ENCODE measurements at places on chromosomes 4 and X.

GRCh38 chr4:148344941-148345340, 97.3 kb downstream of the NR3C2 start:
- DNase-seq: no peak

GRCh38 chr4:123364906-123365305, 31.7 kb upstream of the SPRY1 start:
- DNase-seq: no peak

GRCh38 chrX:13793897-13794296, 23.0 kb downstream of the GPM6B start:
- no peak for DNase-seq

- DNase-seq: peak; percentile 49
Measured at GRCh38 chr4:168679819-168680218, 183.0 kb downstream of the PALLD start.

- no peak for DNase-seq
Measured at GRCh38 chr4:119783189-119783983, 154.8 kb upstream of the PDE5A start.

DNA sequence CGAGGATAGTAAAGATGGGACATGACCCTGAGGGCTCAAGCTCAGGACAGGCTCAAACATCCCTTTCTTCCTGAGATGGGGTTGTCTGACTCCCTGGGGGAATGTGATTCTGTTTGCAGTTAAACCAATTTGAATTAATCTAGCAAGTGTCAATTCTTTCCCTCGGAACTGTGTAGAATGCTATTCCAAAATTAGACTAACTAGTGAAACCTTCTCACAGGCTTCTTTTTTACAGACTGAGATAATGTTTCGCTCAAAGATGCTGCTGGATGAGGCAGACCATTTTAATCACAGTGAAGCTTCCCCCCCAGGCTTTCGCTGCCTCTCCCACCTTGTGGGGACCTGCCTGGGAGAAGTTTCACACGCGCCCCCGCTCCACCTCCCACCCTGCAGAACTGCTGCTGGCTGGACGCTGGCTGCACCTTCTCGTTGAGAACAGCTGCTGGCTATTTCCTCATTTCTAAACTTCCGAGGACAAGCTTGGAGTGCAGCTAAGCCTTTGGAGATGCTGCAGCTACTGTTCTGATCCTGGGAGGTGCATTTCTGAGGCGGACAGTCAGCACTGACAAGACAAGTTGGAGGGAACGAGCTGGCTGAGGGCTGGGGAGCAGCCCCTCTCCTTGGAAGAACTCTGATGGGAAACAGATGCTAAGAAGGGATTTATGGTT, 297.8 kb downstream of the RAPGEF2 start:
- peak; percentile 90 for DNase-seq

- DNase-seq: peak; percentile 21
Measured at GRCh38 chrX:1316527-1316926, 20.1 kb upstream of the IL3RA start.

DNA sequence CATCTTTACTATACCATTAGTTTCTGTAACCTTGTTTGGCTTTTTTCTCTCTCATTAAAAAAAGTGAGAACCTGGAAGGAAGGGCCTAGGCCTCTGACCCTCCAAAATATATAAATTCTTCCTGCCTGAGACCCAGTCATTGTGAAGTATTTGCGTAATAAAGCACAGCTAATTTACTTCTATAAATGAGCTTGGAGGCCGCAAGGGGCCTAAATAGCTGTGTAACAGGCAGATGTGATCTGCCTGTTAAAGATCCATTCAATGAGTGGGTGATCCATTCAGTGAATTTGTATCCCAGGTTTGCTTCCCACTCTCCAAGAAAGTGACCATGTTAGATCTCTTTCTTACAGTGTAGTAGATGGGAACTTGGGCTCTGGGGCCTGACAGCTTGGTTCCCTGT, 595 bp upstream of the PYURF start:
- peak; percentile 8 for DNase-seq

DNA sequence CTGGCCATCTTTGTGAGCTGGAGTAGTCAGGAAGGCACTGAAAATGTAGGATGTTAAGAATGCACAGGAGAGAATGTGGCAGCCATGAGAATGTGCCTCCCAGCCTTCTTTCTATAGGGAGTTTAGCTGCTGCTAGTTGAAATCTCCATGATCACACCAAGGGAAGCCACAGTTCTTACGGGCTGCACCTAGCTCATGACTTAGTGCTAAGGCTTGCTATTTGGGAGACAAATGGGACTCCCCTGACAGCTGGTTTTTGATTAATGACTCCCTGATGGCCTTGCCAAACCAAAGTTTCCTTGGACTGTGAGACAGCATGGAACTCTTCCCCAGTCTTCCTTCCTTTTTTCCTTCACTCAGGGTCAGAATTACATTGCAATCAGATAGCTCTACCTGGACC, 9.2 kb downstream of the CTSO start:
- peak; percentile 34 for DNase-seq

DNA sequence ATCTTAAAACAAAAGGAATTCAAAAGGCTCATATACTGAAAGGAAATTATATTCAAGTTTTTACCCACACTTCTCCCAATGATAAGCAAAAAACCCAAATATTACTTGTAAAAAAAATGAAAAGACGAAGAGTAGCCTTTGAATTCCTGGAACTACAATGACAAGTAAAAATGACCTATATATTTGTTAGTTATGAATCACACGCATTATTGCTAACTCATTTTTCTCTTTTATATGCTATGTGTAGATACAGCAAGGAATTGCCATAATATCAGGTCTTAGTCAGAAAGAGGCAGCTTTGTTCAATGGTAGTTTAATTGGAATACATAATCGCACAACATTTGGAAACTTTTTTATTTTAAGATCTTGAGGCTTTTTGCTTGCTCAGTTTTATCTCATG, 22.7 kb upstream of the ASB5 start:
- DNase-seq: no peak

DNA sequence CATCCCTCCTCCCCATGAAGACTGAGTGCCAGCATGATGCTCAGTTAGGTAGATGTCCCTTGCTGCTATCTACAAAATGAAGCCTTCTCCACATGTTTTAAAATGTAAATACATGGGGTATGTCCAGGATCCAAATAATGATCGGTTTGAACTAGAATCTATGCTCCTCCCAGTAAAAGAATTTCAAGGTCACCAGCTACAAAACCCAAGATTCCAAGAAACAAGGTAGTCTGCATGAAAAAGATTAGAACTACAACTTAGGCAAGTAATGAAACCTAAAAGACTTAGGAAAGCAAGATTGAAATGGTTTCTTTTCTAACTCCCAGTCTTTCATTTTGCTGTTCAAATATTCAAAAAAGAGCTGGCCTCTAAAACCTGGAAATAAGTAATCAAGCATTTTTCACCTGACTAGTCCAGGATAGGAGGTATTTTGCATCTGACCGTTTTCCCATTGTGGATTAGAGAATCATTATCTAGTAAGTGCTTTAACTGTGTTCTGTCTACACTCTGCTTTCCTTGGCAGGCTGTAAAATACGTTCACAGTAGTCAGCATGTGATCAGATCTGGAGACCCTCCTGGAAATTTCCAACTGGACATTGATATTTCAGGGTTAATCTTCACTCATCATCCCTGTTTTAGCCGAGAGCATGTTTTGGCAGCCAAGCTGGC, 57.4 kb downstream of the CC2D2A start:
- no peak for DNase-seq

DNA sequence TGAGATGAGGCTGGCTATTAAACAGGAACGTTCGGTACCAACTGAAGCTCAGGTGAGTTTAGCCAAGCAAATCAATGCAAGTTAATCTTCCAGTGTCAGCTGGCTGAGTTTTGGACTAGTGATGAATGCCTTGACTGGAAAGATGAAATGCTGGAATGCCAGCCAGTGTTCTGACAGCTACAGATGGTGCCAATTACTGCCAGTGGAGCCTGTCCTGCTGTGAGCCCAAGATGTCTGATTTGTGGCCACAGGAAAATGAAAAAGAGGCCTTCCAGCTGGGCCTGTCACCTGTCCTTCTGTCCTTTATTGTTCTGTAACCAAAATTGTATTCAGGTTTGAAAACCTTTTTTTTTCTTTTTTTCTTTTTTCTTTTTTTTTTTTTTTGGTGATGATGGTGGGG, 223.1 kb downstream of the AFF2 start:
- no peak for DNase-seq

DNA sequence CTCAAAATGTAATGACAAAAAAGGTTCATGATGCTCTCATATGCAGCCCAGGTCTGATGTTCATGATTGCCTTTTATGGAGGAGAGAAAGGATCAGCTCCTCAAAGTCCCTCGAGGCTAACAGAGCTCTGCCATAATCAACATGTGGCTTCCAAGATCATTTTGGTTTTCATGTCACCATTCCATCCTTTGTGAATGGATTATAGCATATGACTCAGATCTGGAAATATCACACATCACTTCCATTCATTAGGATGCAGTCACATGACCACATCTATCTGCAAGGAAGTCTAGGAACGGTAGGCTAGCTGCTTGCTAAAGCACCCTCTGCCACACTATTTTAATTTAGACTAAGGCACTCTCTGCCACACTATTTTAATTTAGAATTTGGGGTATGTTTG, 77.6 kb downstream of the COX18 start:
- no peak for DNase-seq

DNA sequence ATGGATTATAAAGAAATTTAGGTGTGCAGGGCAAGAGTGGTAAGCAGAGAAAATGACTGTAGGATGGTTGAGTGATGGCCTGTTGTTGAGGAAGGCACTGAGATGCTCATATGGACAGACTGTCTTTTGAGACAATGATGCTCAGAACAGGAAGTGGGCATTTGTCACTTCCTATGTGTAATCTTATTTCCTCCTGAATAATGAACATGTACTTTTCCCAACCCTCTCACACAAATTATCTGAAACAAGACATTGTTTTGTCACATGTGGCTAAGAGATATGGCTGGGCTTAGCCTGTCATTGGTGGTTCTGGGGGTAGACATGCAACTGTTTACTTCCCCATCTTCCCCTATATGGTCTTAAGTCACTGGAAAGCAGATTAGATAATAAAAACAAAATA, 240.5 kb downstream of the CFAP47 start:
- no peak for DNase-seq

- DNase-seq: peak; percentile 24
Measured at GRCh38 chr4:183229397-183229796, 90.7 kb downstream of the CLDN22 start.

- peak; percentile 87 for DNase-seq
Measured at GRCh38 chr4:128558896-128559679, 250.4 kb upstream of the JADE1 start.

GRCh38 chr4:113407409-113407808, 354.1 kb downstream of the CAMK2D start:
- DNase-seq: no peak

- no peak for DNase-seq
Measured at GRCh38 chrX:11427453-11428071, 134.3 kb downstream of the AMELX start.

GRCh38 chrX:56787734-56788152, 58.7 kb downstream of the NBDY start:
- DNase-seq: no peak

DNA sequence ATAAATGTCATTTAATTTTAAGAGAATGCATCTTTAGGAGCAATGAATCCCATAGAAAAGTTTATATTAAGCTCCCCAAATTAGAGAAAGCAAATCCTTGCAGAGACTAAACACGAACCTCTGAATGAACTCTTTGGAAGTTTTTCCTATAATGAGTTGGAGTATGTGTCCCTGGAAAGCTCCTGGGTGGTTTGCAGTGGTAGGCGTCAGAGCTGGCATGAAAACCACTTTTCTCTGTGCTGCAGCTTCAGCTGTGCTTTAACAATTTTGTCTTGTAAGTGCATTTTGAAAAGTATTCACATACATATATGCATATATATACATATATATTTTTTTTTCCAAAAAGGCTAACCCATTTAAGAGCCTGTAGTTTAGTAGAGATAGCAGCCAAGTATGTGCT, 148.7 kb upstream of the TBC1D9 start:
- DNase-seq: no peak

DNA sequence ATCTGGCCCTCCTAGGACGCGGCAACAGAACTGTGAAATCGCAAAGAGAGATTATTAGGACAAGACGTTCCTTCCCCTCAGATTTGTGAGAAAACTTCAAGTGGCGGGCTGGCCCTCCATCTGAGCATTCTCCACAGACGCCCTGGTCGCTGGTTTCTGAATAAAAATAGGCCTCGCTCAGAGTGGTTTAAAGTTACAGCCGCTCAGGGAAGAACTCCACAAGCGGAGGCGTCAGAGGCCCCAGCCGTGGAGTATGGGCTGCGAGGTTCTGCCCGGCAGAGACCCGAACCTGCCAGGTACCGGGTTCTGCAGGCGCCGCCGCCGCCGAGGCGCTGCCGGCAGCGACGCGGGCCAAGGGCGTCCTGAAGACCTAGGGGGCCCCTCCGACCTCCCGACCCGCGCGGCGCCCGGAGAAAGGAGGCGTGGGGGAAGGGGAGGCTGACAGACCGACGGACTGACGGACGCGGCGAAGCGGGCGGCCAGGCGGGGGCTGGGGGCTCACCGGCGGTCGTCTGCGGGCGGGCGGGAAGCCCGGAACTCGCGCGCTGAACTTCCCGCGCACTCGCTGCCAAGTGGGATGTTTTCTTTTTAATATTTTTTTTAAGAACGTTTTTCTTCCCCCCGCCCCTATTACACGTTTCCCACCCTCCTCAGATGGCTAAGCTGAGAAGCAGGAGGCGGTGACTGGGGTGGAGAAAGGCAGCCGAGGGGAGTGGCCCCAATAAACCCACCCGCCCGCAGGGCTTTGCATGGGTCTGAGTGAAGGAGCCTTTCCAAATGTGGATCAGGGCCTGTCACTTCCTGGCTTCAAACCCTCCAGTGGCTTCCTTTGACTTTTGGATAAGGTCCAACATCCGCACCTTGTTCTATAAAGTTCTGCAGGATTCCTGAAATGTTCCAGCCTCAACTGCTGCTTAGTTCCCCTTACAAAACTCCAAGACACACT, at the start of gene PABPC4L:
Gene PABPC4L, minus strand, starts transcription at position 574 of the 946 bp plus-strand sequence. CDS start 770 bp downstream, outside the sequence.
- peak; percentile 69 for DNase-seq

DNA sequence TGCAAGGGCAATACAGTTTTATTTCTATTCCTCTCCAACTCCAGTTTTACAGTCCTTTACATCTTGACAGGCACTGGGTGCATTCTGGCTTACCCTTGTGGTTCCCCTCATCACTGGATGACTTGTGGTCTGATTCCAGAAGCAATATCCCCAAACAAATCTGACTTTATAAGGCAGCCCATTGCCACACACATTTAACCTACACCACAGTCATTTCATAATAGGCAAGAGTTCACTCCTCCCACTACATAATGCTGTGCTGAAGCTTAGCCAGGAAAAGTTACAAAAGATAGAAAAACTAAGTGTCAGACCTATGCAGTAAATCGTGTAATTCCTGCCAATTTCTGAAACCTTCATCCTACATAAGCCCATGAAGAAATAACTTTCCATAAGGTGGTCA, 82.9 kb upstream of the MID1IP1 start:
- no peak for DNase-seq

GRCh38 chr4:83558680-83559079, 22.8 kb downstream of the GPAT3 start:
- peak; percentile 31 for DNase-seq

DNA sequence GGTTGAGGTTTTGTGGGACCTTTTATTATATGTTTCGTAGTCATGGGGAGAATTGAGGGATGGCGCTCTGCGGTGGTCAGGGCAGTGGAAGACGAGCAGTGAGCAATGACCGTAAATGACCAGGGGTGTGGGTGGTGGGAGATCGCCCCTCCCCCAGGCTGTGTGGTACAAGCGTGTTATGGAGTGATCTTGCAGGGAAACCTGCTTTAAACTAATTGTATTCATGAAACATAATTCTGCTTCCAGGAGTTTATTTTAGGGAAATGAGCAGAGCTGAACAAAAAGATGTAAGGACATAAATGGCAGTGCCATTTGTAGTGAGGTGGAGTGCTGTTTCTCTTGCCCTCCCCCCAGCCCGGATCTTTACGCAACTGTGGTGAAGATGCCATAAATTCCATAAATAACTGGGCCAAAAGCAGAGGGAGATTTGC, 20.2 kb downstream of the GYG2 start:
- peak; percentile 77 for DNase-seq
